ENCODE measurements at places on chromosomes 2 and 18. TPM values are rescaled to one million over a fixed set of nuclear protein-coding genes. Genes with fewer than 3 reads are reported as not detected.

GKN1 gene
- not detected for polyA plus RNA-seq

RAB31 gene
- 3.2 TPM for polyA plus RNA-seq

DNA sequence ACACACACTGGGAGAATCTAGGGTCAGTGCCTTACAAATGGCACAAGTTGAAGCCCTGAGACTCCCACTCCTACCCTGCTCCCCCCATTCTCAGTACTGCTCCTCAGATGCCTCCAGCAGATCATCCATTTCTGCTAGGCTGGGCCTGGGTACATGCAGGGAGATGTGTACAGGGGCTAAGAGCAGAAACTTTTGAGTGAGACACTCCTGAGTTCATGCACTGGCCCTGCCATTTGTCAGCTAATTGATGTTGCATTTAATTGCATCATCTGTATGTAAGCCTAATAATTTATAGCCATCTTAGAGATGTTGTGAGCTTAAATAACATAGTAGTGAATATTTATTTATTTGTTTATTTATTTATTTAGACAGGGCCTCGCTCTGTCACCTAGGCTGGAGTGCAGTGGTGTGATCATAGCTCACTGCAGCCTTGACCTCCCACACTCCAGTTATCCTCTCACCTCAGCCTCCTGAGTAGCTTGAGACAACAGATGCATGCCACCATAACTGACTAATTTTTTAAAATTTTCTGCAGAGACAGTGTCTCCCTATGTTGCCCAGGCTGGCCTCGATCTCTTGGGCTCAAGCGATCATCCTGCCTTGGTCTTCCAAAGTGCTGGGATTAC, 4.8 kb upstream of the CASP8 start:
- DNase-seq, result no peak

GRCh38 chr2:222693837-222694236, 22.4 kb downstream of the MOGAT1 start:
- no peak for DNase-seq

GRCh38 chr2:54565551-54565950, 109.4 kb downstream of the SPTBN1 start:
- no peak for DNase-seq

DNA sequence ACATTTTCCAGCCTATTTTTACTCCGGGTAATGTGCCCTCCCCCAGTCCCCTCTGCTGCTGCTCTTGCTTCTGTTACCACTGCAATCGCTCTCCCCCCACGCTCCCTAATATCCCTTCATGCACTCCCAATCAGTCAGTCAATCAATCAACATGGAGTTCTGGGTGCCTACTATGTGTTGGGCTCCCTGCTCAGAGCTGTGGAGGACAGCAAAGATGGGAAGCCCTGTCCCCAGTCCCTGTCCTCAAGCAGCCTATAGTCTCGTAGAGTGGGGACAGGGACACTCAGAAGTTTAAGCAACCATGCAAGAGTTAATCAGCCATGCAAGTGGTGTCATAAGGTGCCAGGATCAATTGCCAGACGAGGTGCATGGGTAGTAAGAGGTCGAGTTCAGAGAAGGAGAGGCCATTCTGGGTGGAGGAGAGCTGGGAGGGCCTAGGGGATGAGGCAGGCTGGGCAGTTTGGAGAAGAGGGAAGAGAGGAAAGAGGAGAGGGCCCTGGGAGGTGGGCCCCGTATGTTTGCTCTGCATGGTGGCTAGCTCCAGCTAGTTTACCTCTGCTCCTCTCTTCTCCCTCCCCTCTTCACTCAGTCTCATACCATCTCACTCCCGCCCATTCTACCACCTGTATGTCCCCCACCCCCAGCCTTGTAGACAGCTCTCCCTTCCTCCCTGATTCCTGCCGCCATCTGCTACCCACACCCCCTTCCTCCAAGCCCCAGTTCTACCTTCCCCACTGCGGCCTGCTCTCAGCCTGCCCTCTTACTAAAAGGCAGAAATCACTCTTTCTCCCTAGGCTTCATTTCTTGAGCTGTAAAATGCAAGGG, 3.9 kb downstream of the ASIC4 start:
- DNase-seq, result no peak

Measured in heart left ventricle (tissue), 16 donors.